ENCODE measurements at places on chromosomes 5 and 9.

DNA sequence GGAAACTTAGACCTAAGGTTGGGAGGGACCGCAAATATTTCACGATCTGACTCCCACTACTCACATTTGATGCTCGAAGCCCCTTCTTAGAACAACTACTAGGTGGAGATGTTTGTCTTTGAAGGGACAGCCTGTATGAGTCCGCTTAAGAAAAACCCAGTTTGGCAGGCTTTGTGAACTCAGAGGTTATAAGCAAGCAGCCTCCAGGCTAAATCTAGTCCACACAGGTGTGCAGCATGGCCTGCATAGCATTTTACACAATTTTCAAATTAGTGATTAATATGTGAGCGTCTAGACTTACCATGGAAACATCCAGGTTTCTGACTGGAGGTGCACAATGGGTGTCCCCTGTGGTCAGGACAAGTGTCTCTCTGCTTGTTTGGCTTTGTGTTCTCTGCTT, 127.1 kb downstream of the KIF4B start:
- no peak for DNase-seq

GRCh38 chr5:167389537-167389936, 901.9 kb upstream of the WWC1 start:
- no peak for DNase-seq

GRCh38 chr5:38719916-38720315, 125.9 kb upstream of the OSMR start:
- DNase-seq, result peak; percentile 69

- peak; percentile 92 for DNase-seq
These were observed 155.7 kb upstream of the PAPPA start for GRCh38 chr9:115997923-115998322.

DNA sequence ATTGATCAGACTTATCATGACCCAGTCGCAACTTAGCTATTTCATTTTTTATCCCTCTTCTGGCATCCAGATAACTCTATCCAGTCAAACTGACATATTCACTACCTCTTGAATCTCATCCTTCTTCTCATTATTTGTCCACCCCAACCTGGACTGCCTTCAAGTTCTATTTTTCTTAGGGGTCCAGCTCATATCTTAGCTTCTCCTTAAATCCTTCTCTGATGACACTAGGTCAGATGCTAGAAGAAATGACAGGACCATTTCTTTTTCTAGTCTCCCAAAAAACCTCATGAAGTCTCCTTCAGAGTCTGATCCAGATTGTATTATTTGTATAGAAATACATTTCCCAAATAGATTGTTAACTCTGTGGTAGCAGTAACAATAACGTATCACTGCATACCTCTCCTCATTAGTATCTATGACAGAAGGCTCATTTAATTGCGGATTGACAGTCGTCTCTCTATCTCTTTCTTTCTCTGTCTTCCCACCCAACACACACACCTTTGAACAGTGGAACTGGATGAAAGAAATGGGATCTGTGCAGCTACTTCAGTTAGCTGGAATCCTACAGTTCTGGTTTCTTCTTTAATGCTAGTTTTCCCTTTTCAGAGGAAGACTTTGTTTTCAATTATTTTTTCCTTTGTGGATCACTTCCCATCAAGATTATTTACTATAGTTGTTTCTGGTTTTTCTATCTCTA, 33.5 kb downstream of the ALDH1A1 start:
- DNase-seq, result no peak

DNA sequence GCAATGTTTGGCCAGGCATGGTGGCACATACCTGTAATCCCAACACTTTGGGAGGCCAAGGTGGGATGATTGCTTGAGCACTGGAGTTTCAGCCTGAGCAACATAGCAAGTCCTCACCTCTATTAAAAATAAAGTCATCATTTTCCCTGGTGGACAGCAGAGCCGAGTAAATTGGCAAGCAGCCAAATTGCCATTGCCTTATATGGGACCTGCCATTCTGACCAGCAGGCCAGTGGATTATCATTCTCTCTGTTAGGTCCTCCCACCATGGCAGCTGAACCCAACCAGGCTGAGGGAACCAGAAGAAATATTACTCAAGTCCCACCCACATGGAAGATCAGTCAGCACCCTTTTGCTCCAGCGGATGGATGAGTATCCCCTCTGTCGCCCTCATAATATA, 1829.9 kb downstream of the EFNA5 start:
- DNase-seq, result peak; percentile 6

DNA sequence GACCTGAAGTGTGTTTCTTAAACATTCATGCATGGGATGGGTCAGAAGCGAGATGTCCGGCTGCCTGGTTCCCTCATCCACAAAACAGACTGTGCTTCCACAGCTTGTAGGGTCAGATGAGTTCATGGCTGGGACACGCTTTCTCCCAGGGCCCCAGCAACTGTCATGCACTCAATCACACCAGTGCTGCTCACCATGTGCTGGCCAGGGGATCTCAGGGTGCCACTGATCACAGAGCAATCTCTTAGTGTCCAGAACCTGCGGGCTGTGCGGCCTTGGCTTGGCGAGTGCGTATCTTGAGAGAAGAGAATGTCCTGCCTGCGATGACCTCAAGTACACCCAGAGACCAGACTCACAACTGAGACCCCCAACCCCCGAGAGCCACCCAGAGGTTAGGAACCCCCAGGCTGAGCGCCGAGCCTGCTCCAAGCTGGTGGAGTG, 26.0 kb upstream of the FCN2 start:
- DNase-seq, result no peak

GRCh38 chr9:74281674-74282073, 215.5 kb upstream of the RORB start:
- no peak for DNase-seq

DNA sequence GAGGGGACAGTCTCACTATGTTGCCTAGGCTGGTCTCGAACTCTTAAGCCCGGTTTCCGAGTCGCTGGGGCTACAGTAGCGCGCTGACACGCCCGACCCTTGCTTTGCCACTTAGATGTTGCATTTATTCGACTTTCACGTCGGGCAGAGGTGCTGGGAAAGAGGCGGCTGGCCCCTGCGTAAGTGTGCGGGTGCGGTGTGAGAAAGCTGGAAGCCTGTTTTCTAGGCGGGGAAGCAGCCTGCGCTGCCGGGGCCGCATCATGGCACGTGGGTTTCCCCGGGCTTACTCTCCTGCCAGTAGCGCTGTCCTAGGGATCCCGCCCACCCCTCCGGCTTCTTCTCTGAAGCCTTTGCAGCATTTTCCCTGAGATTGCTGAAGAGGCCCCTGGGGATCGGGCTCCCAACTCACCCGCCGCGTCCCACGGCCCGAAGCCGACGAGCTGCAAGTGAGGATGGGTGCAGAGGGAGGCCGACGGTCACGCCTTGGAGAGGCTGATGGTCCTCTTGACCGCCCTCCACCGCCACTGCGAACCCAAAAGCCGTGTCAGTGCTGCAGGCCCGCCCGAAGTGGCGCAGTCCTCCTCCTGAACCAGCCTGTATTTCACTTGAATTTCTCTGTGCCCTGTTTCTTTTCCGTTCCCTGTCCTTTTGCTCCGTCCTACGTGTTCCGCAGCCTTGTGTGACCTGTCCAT, 5.8 kb upstream of the TRIM41 start:
- peak; percentile 56 for DNase-seq

- no peak for DNase-seq
These were observed 234.0 kb upstream of the NMUR2 start for GRCh38 chr5:152638996-152639552.

DNA sequence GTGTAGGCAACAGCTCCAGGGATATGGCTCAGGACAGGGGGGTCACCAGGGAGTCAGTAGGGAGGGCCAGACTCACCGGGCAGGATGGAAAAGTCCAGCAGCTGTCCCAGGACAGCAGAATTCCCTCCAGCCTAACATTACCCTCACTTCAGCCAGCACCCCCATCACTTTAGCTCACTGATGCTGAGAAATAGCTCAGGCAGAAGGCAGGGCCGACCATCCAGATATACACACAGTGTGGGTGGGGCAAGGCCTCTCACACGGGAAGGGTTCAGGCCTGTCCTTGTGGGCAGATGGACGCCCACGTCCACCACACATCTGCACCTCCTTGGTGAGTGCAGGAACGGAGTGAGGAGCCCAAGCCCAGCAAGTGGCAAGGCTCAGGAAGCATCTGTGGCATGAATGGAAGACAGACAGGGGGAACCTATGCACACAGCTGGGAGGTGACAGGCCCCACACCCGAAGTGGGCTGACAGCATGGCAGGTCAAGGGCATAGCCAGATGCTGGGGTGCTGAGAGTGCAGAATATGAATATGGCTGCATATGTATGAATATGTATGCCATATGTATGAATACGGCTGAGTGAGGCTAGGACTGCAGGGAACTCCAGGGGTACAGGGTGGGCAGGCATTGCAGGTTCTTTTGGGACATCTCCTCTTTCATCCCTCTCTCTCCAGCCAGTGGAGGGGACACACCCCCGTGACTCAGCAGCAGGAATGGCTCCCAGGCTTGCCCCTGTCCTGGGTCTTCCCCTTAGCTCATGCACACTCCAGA, 17.0 kb downstream of the BICD2 start:
- peak; percentile 54 for DNase-seq

DNA sequence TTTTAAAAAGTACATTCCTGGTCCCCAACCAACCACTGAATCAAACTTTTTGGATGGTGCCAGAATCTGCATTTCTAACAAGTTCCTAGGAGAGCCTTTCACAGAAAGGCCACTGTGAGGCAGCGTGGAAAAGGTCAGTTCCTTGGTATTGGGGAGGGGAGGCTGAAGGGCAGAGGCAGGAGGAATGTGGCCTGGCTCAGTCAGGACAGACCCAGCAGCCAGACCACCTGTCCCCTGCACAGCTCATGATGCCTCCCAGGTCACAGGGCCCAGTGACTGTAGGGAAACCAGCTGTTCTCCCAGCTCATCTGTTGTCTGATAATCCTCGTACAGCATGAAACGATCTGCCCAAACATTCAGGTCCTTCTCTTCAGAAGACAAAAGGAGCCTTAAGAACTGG, 132.9 kb downstream of the LHFPL2 start:
- DNase-seq, result no peak

DNA sequence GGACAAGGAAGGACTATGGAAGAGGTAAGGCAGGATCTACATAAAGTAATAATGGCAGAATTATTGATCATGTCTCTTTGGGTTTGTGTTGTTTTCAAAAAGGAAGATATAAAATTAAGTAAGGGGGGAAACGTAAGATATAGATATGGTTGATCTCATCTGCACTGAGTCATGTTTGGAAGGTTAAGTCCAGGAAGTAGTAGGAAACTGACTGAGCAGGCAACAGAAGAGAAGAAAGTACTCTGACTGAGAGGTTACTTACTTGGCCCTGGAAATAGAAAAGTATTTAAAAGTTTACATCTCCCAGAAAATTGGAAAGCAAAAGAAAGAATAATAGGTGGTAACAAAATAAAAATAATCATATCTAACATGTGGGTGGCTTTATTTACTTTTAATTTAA, 405.3 kb upstream of the RGMB start:
- DNase-seq, result no peak

- DNase-seq, result peak; percentile 57
These were observed 126.5 kb upstream of the PAM start for GRCh38 chr5:102628441-102629175.

Measured in cardiac fibroblast (primary cell).